ENCODE measurements at places on chromosomes 3 and 15. TPM values are rescaled to one million over a fixed set of nuclear protein-coding genes. Genes with fewer than 3 reads are reported as not detected.
A peak's percentile ranks its signal among the peaks of the same experiment; 100 is the strongest.

The TRH gene
- total RNA-seq = not detected

GRCh38 chr3:184016811-184017671 is 643 bp downstream of the ABCC5 start:
- DNase-seq = peak; percentile 66

DNA sequence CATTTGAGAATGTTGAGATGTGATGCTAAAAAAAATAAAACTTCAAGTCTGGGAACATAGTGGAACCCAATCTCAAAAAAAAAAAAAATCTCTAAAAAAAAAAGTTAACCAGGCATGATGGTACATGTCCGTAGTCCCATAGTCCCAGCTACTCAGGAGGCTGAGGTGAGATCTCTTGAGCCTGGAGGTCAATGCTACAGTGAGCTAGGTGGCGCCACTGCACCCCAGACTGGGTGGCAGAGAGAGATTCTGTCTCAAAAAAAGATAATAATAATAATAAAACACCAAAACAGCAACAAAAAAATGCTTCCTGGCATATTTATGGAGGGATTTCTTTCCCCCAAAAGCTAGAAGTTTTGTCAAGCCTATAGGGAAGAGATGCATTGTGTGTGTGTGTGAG is 361.6 kb downstream of the ROBO1 start:
- DNase-seq = no peak

- no peak for DNase-seq
Measured at GRCh38 chr3:157393113-157393512, 43.5 kb upstream of the PTX3 start.

GRCh38 chr15:57003418-57003817 is 85.0 kb downstream of the TCF12 start:
- DNase-seq = no peak

- no peak for DNase-seq
Measured at GRCh38 chr3:80097674-80098073, 329.9 kb upstream of the ROBO1 start.

DNA sequence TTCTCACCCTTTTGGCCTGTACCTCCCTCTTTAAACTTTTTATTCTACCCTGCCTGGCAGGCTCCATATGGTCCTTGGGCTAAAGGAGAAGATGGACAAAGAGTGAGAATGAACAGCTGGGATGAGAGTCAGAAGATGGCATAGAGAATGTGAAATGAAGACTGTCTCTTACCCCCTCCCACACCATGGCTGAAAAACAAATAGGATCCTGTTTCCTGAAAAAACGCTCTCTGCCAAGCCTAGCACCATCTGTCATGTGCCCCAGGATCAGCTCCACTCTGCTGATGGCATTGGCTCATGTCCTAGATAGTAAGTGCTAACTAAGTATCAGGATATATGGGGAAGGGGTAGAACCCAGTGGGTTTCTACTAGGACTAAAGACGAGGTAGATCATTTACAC is 238.6 kb downstream of the MEX3B start:
- no peak for DNase-seq

DNA sequence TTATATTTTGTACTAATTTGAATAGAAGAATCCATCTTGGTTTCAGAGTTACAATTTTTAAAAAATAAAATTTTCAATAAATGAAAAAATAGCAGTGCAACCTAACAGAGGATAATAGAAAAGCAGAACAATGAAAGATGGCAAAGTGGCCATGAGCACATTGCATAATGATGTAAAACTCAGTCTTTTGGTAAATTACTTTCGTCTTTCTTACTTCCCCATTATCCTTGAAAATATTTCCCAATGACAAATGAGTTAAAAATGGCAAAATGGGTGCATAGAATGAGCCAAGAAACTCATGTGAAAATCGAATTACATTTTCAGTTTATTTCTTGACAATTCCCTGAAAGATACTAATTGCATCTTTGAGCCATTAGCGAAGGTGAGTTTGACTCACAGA is 236.4 kb downstream of the CDIN1 start:
- no peak for DNase-seq

The TMEM87A gene
- 14.6 TPM for total RNA-seq

DNA sequence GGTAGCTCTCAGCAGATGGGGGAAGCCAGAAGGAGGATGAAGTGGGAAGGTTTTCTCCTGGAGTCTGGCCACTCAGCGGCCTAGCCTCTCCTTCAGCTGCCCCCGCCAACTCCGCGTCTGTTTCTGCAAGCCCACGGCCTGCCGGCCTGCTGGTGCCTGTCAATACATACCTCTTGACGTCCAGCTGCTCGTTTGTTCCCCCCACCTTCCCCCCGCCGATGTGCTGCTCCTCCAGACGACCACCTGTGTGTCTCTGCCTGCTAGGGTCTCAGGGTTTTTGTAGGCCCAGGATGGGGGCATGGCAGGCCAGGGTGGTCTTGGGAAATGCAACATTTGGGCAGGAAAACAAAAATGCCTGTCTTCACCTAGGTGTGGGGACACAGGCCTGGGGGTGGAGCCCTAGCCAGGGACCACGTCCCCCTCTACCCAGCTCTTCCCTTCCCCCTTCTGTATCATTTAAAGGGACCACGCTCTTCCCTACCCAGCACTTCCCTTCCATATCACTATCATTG is 137.8 kb downstream of the ALCAM start:
- DNase-seq = peak; percentile 55

- no peak for DNase-seq
Measured at GRCh38 chr15:32837935-32838334, 120.1 kb downstream of the GREM1 start.

GRCh38 chr15:67064607-67065530 is 533 bp upstream of the SMAD3 start:
- no peak for DNase-seq

The CFAP20DC gene
- total RNA-seq = 1.3 TPM

DNA sequence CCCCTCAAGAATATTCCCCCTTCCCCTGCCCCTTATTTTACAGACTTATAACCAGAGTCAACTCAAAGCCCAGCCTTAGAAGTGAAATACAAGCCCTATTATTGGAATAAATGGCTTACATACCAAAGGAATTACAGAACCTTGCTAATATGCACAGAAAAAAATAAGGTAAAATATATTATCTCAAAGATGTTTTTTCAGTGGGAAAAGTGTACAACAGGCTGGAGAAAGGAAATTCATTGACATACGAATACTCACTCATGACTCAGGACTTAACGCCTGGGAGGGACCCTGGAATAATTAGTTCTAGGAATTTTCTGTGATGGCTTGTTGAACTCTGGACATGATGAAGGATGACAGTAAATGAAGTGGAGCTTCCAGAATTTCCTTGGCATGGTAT is 27.0 kb downstream of the ARL14 start:
- no peak for DNase-seq

The GATM gene
- 730 TPM for total RNA-seq

DNA sequence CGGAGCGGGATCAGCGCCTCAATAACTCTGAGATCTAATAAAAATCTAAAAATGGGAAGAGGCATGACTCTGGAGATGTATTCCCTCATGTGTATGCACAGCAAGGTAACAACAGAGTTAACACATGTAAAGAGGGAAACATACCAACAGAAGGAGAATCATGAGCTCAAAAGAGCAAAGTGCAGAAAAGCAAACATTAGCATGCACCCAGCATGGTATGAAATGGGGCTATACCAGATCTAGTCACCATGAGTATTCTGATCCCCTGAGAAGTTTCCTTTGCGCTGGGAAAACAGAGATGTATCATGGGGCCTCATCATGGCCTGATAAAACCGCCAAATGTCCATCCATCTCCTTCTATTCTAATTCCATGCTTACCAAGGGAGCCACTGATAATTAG is 129.1 kb downstream of the GLDN start:
- no peak for DNase-seq

GRCh38 chr3:64073158-64073761 is 50.0 kb upstream of the PSMD6 start:
- no peak for DNase-seq

The GP5 gene
- not detected for total RNA-seq

DNA sequence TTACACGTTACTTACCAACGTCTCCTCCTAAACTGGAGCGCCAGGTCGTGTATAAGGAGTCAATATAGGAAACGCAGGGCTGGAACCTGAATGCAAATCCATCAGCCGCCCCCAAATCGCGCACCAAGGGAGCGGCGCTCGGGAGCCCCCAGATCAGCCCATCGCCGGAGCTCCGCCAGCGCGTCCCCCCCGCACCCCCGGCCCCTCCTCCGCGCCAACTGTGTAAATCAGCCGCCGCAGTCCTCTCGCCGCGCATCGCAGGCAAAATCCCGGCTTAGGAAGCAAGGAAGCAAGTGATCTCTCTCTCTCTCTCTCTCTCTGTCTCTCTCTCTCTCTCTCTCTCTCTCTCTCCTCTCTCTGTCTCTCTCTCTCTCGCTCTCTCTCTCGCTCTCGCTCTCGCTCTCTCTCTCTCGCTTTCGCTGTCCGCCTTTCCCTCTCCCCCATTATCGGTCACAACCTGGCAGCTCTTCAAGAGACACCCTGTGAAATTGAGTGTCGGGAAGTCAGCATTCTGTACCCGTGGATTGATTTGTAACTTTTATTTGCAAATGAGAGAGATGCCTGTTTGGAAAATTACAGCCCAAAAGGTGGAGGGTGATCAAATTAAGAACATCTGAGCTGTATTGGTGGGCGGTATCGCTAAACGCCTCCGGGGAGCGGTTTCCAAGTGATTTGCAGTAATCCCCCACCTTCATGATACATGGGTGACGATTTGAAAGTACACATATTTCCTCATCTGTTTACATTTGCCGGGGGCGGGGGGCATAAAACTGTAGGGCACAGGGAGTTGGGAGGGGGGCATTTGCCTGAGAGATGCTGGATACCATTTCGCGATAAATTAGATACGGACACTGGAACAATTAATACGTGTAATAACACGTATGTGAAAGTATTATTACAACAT is 645 bp upstream of the SLITRK3 start:
- DNase-seq = no peak

The SLC22A13 gene
- total RNA-seq = 0.16 TPM

GRCh38 chr3:70256566-70256965 is 55.9 kb downstream of the MDFIC2 start:
- DNase-seq = no peak

DNA sequence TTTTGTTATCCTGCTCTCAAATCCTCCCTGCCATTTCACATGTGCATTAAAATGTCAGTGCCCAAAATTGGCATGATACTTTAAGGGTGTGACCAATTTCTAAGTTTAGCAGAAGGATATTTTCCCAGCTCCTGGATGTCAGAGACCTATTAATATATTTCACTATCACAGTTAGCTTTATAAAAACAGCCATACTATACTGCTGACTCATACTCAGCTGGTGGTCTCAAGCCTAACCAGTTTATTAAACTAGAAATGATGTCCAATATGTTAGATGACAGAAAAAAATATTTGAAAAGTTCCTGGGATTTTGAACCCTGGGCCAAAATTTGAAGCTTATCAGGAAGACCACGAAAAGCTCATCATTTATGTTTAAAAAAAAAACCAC is 60.9 kb upstream of the ZNF280D start:
- no peak for DNase-seq

DNA sequence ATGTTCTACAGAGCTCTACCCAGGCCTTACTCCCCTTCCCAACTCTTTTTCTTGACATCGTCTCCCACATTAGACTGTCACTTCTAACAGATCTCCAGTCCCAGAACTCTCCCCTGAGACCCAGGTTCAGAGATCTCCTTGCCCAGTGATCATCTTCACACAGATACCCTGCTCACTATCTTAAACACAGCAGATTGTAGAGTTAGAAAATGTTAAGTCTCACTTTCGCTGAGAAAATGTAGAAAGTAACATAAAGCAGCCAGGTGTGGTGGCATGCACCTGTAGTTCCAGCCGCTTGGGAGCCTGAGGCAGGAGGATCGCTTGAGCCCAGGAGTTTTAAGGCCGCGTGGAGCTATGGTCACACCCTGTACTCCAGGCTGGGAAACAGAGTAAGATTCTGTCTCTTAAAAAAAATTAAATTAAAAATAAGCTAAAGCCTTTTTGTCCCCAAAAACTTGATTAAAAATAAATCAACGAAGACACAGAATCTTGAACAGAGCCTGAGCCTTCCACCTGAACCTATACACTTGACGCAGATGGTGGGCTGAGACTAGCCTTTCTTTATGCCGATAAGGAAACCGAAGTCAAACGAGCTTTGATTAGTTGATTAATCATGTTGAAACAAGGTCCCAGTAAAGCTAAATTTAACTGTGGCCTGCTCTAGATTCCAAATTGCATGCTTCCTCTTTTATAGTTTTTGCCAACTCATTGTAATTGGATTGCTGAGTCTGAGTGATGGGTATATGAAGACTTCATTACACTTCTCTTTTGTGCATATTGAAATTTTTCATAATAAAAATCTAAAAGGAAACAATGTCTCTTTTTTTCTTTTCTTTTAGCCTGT is 31.3 kb upstream of the BLM start:
- no peak for DNase-seq

The MOBP gene
- total RNA-seq = not detected

DNA sequence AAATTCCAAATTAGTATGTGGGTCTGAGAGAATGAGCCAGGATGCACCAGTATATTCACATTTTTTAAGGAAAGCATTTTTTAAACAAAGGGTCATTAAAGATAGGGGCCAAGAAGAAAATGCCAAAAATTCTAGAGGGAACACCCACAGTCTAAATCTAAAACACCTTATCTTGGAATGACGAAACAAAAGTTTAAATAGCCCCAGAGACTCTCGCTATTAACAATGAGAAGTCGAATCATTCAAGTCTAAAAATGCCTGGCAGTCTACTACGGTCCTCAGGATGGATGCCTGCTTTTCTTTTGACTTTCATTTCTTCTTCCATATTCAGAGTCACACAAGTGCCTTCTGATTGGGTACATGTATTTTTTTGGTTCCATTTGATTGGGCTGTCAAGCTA is 66.3 kb downstream of the SSUH2 start:
- DNase-seq = no peak

- no peak for DNase-seq
Measured at GRCh38 chr15:60448668-60449360, 30.1 kb downstream of the ICE2 start.

DNA sequence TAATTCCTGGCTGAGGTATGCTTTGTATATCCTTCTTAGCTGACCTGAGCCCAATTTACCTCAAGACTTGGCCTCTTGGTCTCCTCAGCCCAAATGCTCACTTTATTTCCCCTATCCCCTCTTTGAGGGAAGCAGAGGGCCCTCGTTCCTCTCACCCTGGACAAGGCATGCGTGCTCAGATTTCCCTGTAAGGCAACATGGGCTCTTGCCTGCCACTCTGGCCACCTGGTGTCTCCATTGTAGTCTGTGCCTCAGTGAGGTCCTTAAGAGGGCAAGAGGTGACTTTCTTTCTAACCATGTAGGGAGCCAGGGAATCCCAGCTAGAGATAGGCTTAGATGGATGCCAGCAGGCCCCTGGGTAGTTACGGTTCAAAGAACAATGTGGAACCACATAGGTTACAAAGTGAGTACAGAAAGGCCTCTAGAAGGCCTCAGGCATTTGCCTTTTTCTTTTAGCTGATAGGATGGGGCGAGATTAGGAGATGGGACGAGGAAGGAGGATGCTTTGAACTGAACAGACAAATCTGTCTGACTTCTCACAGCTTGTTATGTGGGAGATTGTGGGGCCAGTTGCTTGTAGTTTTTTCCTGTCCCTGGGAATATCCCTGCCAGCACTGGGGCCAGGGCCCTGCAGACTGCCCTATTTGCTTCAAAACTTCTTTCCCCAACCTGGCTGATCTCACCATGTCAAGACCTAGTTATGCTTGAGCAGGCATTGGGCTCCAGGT is 1.1 kb upstream of the INTS14 start:
- DNase-seq = no peak
